ENCODE measurements at places on chromosomes 11 and 22.

GRCh38 chr11:57885298-57886050 lies 123.9 kb downstream of the CTNND1 start:
- DNase-seq = no peak

DNA sequence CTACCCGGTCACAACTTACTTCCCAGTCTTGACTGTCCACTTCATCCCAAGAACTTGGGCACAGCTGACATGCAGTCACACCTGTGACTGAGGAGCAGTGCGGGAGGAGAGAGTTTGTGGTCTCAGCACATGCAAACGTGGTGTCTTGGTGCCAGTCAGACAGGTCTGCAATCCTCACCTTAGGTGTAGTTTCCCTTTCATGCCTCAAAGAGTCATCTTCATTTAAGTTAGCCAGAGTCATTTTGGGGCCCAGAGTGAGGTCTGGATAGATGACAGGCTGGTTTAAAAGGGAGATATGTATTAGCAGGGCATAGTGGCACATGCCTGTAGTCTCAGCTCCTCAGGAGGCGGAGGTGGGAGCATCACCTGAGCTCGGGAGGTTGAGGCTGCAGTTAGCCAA lies 108.5 kb upstream of the SORL1-AS1 start:
- no peak for DNase-seq

DNA sequence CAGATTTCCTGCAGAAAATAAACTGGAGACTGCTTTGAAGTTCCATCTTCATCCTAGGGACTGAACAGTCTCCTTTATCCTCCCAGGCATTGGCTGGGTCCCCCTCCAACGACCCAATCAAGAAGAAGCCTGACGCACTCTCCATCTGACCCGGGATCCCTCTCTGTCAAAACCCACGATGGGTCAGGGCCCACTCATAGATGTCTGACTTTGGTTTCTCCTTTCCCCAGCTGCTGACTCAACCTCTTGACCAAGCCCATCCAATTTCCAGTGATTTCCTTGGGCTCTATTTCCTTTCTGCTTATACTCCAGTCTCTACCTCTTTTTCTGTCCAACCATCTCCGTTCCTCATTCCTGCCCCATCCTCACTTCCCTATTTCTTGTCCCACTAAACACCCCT lies 189.7 kb downstream of the MIAT start:
- DNase-seq = no peak

DNA sequence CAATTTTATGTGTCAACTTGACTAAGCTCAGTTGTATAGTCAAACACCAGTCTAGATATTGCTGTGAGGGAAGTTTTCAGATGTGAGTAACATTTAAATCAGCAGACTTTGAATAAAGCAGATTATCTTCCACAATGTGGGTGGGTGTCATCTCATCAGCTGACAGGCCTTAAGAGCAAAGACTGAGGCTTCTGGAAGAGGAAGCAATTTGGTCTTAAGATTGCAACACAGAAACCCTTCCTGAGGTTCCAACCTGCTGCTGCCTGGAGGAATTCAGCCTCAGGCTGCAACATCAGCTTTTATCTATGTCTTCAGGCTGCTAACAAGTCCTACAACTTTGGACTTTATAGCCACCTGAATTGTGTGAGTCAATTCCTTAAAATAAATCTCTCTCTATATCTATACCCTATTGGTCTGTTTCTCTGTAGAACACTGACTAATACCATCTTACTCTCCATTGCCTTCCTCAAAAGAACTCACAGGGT lies 277.2 kb upstream of the PLET1 start:
- DNase-seq = no peak

GRCh38 chr22:43897751-43898261 lies 6.0 kb upstream of the PNPLA5 start:
- DNase-seq = no peak

DNA sequence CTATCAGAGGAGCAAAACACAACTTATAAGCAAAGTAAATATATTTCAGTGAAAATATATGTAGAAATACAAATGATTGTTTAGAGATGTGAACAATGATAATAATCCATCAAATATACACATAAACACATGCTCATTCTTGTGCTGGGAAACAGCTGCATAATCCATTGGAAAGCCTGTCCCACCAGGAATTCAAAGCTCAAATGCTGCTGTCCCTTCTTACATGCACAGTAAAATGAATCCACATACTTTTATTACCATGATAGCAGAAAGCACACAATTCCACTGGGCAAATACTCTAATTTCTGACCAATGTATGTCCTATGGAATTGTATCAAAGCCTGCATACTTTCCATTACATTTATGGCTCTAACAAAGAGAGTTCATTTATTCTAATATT lies 44.5 kb downstream of the SOX6 start:
- no peak for DNase-seq

DNA sequence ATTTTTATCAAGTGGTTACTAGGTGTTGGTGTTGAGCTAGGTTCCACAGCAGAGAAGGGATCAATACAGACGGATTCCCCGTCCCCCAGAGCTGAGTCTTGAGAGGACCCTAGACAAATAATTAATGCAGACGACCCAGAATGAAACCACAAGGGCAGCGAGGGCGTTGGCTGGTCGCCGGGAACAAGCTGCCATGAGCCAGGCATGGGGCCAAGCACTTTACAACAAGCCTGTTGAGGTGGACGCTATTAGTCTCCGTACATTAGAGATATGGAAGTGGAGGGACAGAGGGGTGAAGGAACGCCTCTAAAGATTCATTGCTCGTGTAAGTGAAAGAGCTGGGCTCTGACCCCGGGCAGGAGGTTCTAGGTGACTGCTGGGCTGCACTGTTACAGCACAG lies 77.1 kb upstream of the EIF3D start:
- no peak for DNase-seq

DNA sequence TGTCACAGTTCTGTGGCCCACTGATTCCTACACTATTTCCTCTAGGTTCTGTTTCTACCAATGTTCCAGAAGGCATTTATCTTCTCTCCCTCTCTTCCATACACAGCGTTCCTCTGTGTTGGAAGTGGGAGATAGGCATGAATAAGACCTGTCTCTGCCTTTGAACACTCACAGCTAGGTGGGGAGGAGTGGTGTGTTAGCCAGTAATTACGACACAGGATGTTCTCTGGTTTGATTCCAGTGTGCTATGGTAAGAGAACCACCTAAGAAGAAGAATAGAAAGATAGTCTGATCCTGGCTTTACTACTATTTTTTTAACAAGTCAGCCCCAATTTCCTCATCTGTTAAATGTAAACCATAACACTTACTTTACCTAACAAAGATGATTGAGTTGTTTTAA lies 200.2 kb upstream of the MTMR2 start:
- no peak for DNase-seq
